Omental fat pad (tissue), 4 donors: ENCODE measurements at places on chromosomes 6 and 20. TPM values are rescaled to one million over a fixed set of nuclear protein-coding genes. Genes with fewer than 3 reads are reported as not detected.

EMILIN3 gene
- total RNA-seq = 0.12 TPM

TMC2 gene
- total RNA-seq = 0.46 TPM

ACTR5 gene
- 7.9 TPM for total RNA-seq

RSPH9 gene
- 0.09 TPM for total RNA-seq

VNN1 gene
- total RNA-seq = 4.3 TPM

SPAG4 gene
- 2.5 TPM for total RNA-seq

CTAGE9 gene
- total RNA-seq = not detected

SRMS gene
- total RNA-seq = not detected

UTRN gene
- total RNA-seq = 283 TPM

TRIM15 gene
- not detected for total RNA-seq

MYLK2 gene
- total RNA-seq = 0.12 TPM

CDSN gene
- total RNA-seq = not detected

MLN gene
- not detected for total RNA-seq

SDC4 gene
- total RNA-seq = 42.1 TPM

DNA sequence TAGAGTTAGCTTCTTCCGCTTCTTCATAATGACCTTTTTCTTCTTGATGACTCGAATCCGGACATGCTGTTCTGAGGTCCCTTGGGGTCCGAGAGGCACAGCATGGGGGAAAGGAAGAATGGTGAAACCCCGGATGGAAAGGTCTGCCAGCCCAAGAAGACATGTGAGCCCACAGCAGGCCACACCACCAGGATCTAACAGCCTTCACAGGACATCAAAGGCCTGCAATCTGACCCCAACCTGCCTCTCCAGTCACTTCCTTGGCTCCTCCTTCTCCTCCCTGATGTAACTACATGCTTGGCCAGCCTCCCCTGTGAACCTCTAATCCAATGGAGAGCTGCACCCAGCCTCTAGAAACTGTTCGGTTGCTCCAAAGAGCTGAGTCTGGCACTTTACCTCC is 1.6 kb downstream of the CPXM1 start:
- no peak for DNase-seq

DNA sequence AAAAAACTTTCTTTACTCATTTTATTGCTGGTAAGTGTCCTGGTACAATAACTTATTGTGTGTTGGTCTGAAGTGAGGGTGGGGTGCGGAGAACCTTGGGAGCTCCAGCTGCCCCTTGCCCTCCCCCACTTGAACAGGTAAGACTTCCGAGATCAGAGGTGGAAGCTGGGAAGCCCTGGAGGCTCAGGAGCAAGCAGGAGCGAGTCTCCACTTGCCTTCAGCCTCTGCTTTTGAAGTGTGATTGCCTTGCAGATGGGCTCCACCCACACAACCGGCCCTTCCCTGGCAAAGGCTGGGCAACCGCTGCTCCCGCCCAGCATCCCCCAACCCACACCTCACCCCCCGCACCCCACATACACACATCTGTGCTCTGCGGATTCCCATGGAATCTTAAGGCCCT is 179.6 kb downstream of the TFAP2C start:
- DNase-seq = no peak

DNA sequence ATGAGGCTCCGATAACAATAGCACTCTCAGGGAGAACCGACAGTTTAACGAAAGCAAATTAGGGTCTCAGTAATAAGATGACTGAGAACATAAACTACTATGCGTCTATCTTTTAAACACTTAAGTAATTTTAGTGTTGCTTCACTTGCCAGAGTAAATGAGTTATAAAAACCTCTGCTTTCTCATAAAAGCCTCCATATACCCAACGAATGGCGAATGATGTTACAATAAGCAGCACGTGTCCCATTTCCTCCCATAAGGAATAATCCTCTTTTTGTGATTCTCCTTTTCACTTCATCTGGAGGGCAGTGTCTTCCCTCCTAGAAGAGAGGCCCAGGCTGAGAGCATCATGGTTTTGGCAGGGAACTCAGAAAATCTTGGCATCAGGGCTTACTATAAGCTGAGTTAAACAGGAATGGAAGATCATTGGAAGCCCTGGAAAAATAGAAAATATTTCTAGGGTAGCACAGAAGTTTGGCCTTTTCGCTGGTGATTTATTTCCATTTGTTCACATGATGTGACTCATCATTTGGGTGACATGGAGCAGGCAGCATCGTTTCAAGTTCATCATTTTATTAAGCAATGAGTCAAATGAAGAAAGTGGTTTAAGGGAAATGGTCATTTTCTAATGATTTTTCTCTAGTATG is 255.4 kb downstream of the ATXN1 start:
- DNase-seq = no peak

GRCh38 chr20:40893610-40894236 is 134.9 kb upstream of the TOP1 start:
- no peak for DNase-seq

GRCh38 chr6:148926478-148926877 is 179.6 kb downstream of the UST start:
- no peak for DNase-seq

- DNase-seq = no peak
These were observed 19.0 kb upstream of the NCOA3 start for GRCh38 chr20:47482705-47483104.

DNA sequence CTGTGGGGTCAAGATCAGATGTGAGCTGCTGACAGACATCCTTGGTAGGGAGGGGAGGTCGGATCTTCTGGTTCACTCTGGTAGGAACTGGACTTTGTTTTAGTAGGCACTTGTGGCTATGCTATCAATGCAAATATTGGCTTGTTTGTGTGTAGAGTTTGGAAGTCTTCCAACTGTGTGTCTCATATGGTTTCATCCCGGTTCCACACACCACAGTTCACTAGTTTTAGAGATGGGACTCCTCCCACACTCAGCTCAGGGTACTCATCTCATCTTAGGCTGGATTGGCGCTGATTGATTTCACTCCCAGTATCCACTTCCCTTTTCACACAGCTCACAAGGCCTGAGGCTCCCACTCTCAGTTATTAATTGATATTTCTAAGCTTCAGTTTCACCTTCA is 161.3 kb downstream of the THBS2 start:
- no peak for DNase-seq

DNA sequence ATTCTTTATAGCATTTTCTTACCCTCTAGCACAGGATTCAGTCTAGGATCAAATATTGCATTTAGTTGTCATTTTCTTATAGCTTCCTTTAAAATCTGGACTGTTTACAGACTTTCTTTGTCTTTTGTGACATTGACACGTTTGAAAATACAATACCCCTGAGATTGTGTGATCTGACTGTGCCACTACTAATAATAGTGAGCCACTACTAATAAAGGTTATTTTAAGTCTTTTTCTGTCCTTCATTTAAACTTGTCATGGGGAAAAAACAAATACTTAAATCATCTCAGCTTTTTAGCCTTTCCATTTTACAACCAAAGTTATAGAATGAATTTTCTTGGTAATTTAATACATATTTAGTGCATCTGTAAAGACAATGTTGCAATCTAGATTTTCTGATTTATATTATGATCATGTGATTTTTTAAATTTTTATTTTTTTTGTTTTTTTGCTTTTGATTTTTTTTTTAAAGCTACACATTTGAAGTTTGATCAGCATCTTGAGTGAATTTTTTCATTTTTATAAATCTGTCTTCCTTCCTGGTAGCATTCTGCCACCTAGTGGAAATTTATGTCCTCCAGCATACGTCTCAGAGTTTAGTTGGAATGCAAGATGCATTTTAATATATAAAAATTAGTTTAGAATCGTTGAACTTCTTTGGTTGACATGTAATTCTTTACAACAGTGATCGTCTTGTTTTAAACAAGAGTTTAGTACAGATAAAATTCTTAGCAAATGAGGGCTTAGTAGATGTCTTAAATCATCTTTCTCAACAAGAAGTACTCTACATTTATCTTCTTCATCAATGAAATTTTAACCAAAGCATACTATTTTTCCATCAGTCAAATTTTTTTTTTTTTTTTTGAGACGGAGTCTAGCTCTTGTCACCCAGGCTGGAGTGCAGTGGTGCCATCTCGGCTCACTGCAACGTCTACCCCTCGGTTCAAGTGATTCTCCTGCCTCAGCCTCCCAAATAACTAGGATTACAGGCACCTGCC is 119.4 kb downstream of the NCOA3 start:
- DNase-seq = no peak

- DNase-seq = no peak
These were observed 135.6 kb downstream of the UNC5CL start for GRCh38 chr6:40903456-40903855.

DNA sequence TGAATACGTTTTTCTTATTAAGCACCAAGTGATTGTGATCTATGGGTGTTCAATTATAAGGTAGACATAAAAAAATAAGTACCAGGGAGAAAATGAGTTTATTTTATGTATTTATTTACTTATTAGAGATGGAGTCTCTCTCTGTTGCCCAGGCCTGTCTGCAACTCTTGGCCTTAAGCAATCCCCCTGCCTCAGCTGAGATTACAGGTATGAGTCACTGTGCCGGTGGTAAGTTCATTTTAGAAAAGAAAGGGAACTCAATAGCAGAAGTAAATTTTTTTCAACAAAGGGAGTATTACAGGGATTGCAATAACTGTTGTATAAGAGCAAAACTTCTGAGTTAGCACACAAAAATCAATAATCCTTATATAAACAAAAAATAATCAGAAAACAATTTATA is 98.7 kb upstream of the FUT9 start:
- DNase-seq = no peak

DNA sequence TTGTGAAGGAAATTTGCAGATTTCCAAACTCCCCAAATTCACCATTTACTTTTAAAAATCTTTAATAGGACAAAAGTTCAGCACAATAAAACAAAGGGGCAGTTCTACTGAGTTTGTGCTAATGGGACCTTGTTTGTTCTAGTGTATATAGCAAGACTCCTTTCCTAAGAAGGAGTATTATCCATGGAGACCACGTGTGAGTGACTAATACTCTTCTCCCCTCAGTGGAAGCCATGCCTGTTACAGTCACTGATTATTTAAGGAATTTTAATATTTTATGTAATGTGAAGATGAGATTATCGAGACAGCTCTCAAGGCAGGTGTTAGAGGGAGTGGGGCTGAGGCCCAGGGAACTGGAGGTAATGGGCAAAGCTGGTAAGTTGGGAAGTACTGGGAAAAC is 16.4 kb upstream of the QKI start:
- no peak for DNase-seq

DNA sequence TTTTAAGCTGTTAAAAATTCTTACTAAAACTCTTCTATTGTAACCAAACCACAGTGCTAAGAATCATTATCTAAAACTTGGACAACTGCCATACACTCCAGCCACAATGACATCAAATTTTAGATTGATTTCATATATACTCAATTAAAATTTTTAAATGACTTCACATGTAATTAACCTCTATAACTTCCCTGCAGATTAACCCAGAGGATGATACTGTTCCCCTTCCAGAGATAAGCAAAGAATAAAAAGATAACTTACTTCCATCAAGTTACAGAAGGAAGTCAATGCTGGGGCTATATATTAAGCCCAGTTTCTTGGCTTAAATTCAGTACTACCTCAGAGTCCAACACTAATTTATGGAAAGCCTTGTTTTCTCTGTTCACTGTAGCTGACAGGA is 71.3 kb downstream of the ARHGAP18 start:
- DNase-seq = no peak

DNA sequence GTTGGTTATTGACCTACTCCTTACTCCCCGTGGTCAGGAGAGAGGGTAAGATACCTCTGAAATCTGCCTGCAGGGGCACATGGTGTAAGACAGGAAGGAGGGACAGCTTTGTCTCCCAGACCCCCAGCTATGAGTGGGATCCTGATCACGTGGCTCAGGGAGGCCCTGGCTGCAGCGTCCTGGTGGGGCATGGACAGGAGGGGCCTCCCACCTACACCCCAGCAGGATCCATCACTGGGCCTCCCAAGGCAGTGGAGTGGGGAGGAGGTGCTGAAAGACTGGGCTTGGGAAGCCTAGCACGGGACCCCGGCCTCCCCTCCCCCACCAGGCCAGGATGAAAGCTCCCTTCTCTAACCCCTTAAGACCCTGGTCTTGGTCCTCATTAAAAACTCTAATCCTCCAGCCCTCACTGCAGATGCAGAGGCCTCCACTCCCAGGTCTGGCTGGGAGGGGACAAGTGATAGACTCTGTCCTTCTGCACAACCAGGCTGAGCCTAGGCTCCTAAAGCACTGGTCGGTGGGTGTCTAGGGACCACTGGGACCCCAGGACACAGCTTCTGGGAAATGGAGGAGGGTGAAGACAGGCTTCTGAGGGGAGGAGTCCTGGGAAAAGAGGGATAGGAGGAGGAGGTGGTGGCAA is 29.6 kb upstream of the VEGFA start:
- no peak for DNase-seq

DNA sequence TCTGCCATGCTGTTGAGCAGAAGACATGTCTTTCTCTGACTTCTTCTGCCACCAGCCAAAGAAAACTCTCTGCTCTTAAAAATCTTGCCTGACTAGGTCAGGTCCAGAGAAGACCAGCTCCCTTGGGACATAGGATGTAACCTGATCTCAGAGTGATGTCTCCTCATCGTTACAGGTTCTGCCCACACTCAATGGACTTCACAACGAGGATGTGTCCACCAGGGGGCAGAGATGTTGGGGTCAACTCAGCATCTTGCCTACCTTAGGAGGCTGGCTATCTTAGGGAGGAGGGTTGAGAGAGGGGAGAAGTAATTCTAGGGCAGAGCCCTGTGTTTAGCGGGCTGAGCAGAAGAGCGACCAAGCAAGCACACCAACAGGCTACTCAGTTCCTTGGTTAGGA is 207.6 kb upstream of the CDH4 start:
- DNase-seq = no peak

DNA sequence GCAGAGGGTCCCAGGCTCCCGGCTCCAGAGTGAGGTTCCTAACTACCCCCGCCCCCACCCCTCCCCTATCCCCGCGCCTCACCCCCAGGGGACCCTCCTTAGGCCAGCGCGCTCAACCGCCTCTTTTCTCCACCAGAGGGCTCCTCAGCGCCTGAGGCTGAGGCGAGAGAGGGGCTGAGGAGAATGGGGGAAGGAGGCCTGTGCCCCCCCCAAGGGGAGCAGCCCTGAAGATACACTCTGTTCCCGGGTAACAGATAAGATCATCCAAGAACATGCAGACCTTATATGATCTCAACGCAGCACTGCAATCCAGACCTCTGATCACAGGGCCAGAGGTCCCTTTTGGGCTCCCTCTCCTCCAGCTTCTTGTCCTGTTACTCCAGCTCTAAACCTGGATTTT is 43.3 kb upstream of the MRPS10 start:
- DNase-seq = no peak
